Smooth muscle cell of the umbilical artery (primary cell): ENCODE measurements at places on chromosomes 16 and 17. TPM values are rescaled to one million over a fixed set of nuclear protein-coding genes. Genes with fewer than 3 reads are reported as not detected.

The PPP1R1B gene
- not detected in 2 replicates for total RNA-seq

The FAM20A gene
- total RNA-seq, result 0.14 and 3.6 TPM in 2 replicates

The ABCA8 gene
- 43.0 and 80.8 TPM in 2 replicates for total RNA-seq

The KRTAP4-5 gene
- not detected in 2 replicates for total RNA-seq

The CRYM gene
- total RNA-seq, result 0.51 TPM in 1 of 2 replicates, not detected in the other

The NIP7 gene
- 18.7 and 26.0 TPM in 2 replicates for total RNA-seq

The HCRT gene
- not detected in 2 replicates for total RNA-seq

The CACNG3 gene
- total RNA-seq, result not detected in 2 replicates

The KRTAP17-1 gene
- not detected in 2 replicates for total RNA-seq

The FAM234A gene
- total RNA-seq, result 122 and 156 TPM in 2 replicates

The SLFN14 gene
- total RNA-seq, result not detected in 2 replicates

The RNF227 gene
- total RNA-seq, result 5.1 and 9.2 TPM in 2 replicates

The PIRT gene
- total RNA-seq, result not detected in 2 replicates

The SCGB1C2 gene
- not detected in 2 replicates for total RNA-seq

The SIRT7 gene
- total RNA-seq, result 13.1 and 20.2 TPM in 2 replicates

The OSGIN1 gene
- 1.2 and 2.4 TPM in 2 replicates for total RNA-seq

The PDILT gene
- total RNA-seq, result not detected in 2 replicates
